Astrocyte (in vitro differentiated cells and primary cell): ENCODE measurements at places on chromosomes 4 and X.

- DNase-seq = no peak
Observed at GRCh38 chr4:110680265-110680664, 57.4 kb upstream of the PITX2 start.

- DNase-seq = no peak
Observed at GRCh38 chrX:74493806-74494205, 72.5 kb downstream of the SLC16A2 start.

- DNase-seq = peak; percentile 16
Observed at GRCh38 chr4:155639704-155640523, 26.7 kb upstream of the GUCY1A1 start.

DNA sequence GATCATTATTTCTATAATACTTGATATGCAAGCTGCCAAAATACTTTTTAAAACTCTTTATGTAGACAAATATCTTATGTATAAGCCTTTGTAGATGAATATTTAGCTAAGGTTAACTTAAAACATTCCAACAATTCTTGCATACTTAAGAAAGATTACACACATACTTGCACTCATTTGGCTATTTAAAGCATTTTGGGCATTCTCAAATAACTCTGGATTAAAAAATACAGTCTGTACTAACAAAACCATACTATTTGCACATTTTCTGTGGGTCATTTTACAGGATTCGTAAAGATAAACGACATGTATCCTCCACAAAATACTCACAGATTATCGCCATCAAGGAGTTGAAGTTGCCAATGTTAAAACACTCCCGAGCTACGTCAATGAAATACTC lies 26.5 kb downstream of the RASGEF1B start:
- DNase-seq = no peak

- no peak for DNase-seq
Observed at GRCh38 chrX:18353931-18354368, 538 bp downstream of the SCML2 start.

DNA sequence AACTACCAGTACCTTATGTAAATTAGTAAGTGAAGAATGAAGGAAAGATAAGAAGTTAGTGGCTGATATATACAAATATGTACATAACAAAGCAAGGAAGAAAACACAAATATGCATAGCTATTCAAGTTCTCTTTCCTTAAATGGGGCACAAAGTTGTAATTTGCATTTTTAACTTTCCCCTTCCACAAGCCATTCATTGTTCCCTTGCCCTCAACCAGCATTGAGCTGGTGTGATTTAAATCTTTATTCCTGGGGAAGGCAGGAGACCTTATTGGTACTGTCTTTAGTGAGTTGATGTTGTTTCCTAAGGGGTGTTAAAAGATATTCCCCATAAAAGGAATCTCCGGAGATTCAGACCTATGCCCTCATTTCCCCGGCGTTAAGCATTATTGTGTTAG lies 735.3 kb downstream of the PCDH18 start:
- DNase-seq = no peak
